BJ (cell line): ENCODE measurements at places on chromosomes 16 and 17. TPM values are rescaled to one million over a fixed set of nuclear protein-coding genes. Genes with fewer than 3 reads are reported as not detected.

DNA sequence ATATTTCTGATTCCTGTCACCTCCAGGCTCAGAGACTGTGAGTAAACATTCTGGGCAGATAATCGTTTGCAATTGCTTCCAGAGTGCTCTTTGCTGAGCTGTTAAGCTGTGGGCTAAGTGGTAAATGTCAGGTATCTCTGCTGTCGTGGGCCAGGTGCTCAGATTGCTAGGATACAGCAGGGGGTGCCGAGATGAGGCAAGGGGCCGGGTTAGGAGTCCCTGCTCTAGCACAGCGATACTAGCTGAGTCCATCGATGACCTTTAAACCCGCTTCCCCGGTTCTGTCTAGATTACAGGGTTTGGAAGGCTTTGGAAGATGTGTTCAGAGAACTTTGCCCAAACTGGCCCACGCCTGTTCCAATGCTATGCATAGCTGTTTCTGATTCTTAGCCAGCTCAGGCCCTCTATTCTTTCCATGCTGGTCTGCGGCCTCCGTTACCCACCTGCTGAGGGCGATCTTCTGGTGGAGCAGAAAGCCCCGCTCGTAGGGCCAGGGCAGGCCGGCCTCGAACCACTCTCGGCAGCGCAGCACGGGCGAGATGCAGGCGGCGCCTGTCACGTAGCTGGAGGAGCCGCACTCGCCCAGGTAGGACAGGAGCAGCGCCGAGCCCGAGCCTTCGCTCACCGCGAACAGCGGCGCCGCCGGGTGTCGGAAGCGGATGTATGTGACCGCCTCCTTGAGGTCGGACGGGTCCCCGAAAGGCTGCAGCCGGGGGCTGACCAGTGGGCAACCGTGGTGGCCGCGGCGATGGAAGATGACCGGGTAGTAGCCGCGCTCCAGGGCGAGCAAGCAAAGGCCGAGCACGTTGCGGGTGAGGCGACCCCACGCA, 979 bp downstream of the ABHD15 start:
- DNase-seq = no peak

DNA sequence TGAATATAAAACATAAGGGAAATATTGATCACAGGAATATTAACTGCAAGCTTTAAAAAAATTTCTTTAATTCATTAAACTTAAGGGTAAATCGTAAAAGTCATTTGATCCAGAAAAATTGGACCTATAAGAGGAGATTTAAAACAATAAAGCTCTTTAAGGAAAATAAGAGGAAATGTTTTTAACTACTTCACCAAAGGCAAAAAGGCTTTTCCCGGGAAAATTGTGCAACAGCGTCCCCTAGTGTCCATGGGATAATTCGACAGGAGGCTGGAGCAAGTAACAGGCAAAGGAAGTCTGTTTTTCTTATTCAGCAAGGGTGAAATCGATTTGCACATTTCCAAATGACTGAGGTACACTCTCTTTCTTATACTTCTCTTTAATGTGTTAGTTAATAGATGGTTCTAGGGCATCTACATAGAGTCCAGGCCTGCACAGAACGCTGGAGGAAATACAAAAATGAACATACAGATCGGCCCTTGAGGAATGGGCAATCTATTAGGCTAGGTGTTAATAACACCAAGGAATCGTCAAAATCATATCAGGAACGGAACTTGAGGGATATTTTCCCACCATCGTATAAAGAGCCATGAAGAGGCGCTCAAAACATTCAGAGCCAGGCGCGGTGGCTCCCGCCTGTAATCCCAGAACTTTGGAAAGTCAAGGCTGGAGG, 61.4 kb downstream of the ZNF18 start:
- no peak for DNase-seq

DNA sequence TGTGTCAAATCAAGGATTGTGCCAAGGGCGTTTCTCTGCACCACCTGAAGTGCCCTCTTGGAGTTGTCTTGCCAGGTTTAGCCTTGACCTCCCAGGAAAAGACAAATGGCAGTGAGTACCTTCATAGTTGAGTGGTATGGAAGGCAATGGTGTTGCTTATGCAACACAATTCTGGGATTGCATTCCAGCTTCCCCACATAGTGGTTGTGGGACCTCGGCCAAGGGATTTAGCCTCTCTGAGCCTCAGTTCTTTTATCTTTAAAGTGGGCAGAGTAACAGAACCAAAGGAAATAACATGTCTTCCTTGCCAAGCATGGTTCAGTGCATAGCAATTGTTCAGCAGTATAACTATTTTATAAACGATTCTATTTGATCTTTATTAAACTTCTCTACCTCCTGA, 49.4 kb downstream of the CCDC42 start:
- no peak for DNase-seq

- no peak for DNase-seq
These were observed 11.6 kb downstream of the ADAM11 start for GRCh38 chr17:44770166-44770925.

- DNase-seq = no peak
These were observed 516.8 kb downstream of the MAF start for GRCh38 chr16:79083508-79084299.

Gene TP53TG3B
- not detected in 2 replicates for polyA plus RNA-seq

DNA sequence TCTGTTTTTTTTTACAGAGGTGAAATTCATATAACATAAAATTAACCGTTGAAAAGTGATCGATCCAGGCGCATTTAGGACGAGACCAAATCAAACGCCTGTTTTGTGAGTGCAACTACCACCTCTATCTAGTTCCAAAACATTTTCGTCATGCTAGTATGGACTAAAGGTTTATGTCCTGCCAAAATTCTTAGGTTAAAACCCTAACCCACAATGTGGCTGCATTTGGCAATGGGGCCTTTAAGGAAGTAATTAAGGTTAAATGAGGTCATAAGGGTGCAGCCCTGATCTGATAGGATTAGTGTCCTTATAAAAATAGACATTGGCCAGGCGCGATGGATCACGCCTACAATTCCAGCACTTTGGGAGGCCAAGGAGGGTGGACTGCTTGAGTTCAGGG, 32.8 kb upstream of the RCVRN start:
- DNase-seq = no peak

- no peak for DNase-seq
These were observed 587 bp upstream of the DBF4B start for GRCh38 chr17:44707755-44708400.

Gene PRSS27
- 0.81 and 0.97 TPM in 2 replicates for polyA plus RNA-seq

- DNase-seq = no peak
These were observed 185.6 kb upstream of the COX10 start for GRCh38 chr17:13883659-13884058.
